Colonic mucosa (tissue), 4 donors: ENCODE measurements at places on chromosomes 5 and 9. TPM values are rescaled to one million over a fixed set of nuclear protein-coding genes. Genes with fewer than 3 reads are reported as not detected.

Gene FAM174A
- 16.4 TPM for total RNA-seq

Gene STKLD1
- 0.45 TPM for total RNA-seq

Gene CYSRT1
- not detected for total RNA-seq

Gene ABHD17B
- total RNA-seq = 20.6 TPM

- no peaks in the 10 kb centered on the region for H3K27me3 ChIP-seq
- DNase-seq = no peak
- no peak overlapping the region for H3K27ac ChIP-seq
- H3K4me1 ChIP-seq = no peaks in the 10 kb centered on the region
Measured at GRCh38 chr5:67416133-67416937, 219.7 kb upstream of the CD180 start.

Gene INSL6
- not detected for total RNA-seq

DNA sequence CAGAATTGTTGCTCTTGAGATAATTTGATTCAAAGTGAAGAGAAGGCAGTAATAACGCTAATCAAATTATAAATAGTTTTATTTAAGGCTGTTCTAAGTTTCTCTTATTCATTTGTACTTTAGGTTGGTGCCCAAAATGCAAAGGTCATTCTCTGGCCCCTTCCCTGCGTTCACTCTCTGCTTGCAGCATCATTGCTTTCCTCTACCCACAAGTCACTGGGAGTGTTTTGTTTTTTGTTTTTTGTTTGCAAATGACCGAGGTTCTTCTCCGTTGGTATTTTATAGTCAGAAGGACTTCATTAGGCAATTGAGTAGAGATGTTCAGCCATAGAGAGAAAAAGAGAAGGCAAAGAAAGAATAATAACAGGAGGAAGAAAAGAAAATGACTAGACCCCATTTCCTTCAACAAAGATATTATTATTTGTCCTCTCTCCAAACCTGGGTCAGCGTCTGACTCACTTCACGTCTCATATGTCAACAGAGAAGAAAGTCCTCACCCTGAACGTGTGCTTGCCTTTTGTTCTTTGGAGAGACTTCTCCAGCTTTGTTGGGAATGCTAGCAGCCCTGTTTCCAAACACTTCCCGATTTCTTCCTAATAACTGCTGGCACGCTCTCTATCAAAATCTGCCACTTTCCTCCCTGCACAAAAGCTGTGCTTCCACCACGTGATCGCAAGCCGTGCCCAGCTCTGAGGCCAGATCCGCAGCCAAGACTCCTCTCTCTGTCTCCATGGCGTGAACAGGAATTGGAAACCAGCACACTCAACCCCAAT is 119.8 kb downstream of the EBF1 start:
- H3K4me3 ChIP-seq = no peak overlapping the region
- no peaks in the 10 kb centered on the region for H3K27me3 ChIP-seq
- DNase-seq = no peak
- no peaks in the 10 kb centered on the region for H3K4me1 ChIP-seq
- H3K36me3 ChIP-seq = no peaks in the 10 kb centered on the region
- no peak overlapping the region for H3K27ac ChIP-seq

- DNase-seq = no peak
- H3K36me3 ChIP-seq = no peaks in the 10 kb centered on the region
- no peak overlapping the region for H3K27ac ChIP-seq
- no peak overlapping the region for H3K4me3 ChIP-seq
- no peaks in the 10 kb centered on the region for H3K4me1 ChIP-seq
- no peaks in the 10 kb centered on the region for H3K27me3 ChIP-seq
Measured at GRCh38 chr5:179262126-179262920, 82.9 kb downstream of the ADAMTS2 start.

DNA sequence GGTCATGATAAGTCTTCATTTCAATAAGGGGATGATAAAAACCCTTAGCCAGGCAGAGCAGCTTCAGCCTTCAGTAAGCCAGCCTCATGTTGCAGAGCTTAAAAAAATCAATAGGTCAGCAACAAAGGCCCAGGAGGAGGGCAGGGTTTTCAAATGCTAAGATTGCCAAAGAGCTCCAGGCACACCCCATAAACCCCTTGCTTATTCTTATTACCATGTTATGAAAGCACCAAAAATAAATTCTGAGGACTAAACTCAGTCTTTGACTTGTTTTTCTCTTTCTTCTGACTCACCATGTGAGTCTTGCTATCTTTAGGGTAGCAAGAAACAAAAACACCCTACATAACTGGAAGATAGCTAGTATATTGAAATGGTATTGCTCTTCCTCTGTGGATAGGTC is 317.1 kb downstream of the KCTD16 start:
- no peak overlapping the region for H3K4me3 ChIP-seq
- no peaks in the 10 kb centered on the region for H3K36me3 ChIP-seq
- no peaks in the 10 kb centered on the region for H3K27me3 ChIP-seq
- no peak for DNase-seq
- H3K4me1 ChIP-seq = no peaks in the 10 kb centered on the region

DNA sequence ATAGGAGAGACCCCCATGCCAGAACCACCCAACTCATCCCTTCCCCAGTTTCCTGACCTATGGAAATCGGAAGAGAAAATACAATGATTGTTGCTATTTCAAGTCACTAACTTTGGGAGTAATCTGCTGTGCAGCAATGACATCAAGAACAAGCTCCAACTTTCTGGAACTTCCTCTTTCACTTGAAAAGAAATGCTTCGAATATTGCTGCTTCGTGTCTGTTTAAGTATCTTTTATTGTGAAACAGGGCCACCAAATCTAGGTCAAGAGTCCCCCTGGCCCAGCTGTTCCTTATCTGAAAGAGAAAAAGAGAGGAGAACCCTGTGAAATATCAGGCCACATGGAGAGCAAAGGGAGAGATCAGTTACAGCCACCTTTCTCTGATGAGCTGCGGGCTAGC is 59.4 kb upstream of the DNAH5 start:
- DNase-seq = no peak
- no peaks in the 10 kb centered on the region for H3K36me3 ChIP-seq
- H3K4me1 ChIP-seq = no peaks in the 10 kb centered on the region
- no peak overlapping the region for H3K27ac ChIP-seq
- no peaks in the 10 kb centered on the region for H3K27me3 ChIP-seq
- no peak overlapping the region for H3K4me3 ChIP-seq

Gene CCDC180
- 0.67 TPM for total RNA-seq

- H3K36me3 ChIP-seq = no peaks in the 10 kb centered on the region
- H3K4me1 ChIP-seq = peaks cover 28% of the 10 kb centered on the region
- no peak for DNase-seq
Measured at GRCh38 chr9:127550282-127550681, 61.8 kb upstream of the STXBP1 start.

DNA sequence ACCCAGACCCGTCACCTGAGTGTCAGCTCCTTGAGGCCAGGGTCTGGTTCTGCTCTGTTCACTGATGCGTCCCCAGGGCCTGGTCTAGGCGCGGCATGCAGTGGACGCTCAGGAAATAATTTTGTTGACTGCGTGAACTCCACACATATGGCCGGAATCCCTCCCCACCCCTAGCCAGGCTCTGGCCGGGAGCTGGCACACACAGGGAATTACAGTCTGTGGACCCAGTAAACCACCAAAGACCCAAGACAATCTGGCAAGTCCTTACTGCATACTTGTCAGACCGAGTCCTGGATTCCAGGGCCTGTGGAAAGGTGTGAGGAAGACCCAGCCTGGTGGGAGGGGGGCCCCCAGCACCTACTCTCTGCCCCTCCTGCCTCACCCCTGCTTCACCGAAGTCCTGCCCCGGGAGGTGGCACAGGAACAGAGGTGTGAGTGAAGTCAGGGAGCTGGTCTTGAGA is 113.0 kb upstream of the IER5L start:
- no peaks in the 10 kb centered on the region for H3K4me1 ChIP-seq
- no peak for DNase-seq
- H3K36me3 ChIP-seq = no peaks in the 10 kb centered on the region
- H3K27ac ChIP-seq = no peak overlapping the region

- no peaks in the 10 kb centered on the region for H3K36me3 ChIP-seq
- no peak overlapping the region for H3K27ac ChIP-seq
- no peaks in the 10 kb centered on the region for H3K4me1 ChIP-seq
- no peak for DNase-seq
- no peak overlapping the region for H3K4me3 ChIP-seq
Measured at GRCh38 chr5:20832204-20833080, 844.4 kb upstream of the CDH18 start.

- H3K4me1 ChIP-seq = no peaks in the 10 kb centered on the region
- no peaks in the 10 kb centered on the region for H3K36me3 ChIP-seq
- no peaks in the 10 kb centered on the region for H3K27me3 ChIP-seq
- H3K27ac ChIP-seq = no peak overlapping the region
- no peak overlapping the region for H3K4me3 ChIP-seq
Measured at GRCh38 chr5:18764161-18764560, 1129.9 kb downstream of the TAF11L14 start.

DNA sequence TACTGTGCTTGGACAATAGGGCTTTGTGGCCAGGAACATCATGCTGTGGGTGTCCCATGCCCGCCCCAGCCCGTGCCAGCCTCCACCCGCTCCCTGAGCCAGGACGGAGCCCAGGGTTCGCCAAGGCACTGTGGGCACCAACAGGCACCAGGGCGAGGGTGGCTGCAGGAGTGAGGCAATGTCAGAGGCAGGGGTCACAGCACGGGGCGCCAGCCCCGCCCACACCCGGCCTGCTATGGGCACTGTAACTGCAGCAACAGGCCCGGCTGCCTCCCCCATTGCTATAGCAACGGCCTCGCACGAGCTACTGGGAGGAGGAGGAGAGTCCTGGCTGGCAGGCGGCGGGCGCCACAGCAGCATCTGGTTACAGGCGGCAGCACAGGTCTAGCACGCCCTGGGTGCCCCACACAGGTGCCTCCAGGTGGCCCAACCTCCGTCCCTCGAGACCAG is 2.5 kb downstream of the ABCA2 start:
- H3K4me1 ChIP-seq = peaks cover 30% of the 10 kb centered on the region
- no peak overlapping the region for H3K27ac ChIP-seq
- H3K4me3 ChIP-seq = no peak overlapping the region
- H3K27me3 ChIP-seq = no peaks in the 10 kb centered on the region
- DNase-seq = peak; percentile 59
- no peaks in the 10 kb centered on the region for H3K36me3 ChIP-seq

Gene CRAT
- 62.3 TPM for total RNA-seq

Gene SPATA31D4
- total RNA-seq = not detected

Gene MARCOL
- 0.27 TPM for total RNA-seq

Gene FOXD4L4
- not detected for total RNA-seq

Gene PCDHA11
- total RNA-seq = not detected

DNA sequence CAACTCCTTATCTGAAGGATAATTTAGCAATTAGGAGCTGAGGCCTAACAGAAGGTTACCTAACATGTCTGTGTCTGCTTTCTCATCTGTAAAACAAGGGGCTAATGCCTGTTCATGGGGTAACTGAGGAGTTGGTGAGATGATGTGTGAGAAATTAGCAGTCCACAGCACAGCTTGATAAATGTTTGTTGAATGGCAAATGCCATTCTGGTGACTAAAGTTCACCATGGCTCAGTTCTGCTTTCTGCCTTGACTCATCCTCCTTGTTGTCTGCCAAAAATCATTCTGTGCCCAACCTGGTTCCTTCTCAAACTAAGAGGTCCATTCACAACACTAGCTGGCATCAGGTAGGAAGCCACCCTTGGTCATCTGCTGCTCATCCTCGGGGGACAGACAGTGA is 552.0 kb upstream of the KLF4 start:
- H3K4me1 ChIP-seq = no peaks in the 10 kb centered on the region
- H3K27me3 ChIP-seq = no peaks in the 10 kb centered on the region
- no peak overlapping the region for H3K4me3 ChIP-seq
- DNase-seq = no peak
- no peaks in the 10 kb centered on the region for H3K36me3 ChIP-seq
- H3K27ac ChIP-seq = no peak overlapping the region

Gene ABCA2
- 47.5 TPM for total RNA-seq

Gene PSAT1
- 28.5 TPM for total RNA-seq

DNA sequence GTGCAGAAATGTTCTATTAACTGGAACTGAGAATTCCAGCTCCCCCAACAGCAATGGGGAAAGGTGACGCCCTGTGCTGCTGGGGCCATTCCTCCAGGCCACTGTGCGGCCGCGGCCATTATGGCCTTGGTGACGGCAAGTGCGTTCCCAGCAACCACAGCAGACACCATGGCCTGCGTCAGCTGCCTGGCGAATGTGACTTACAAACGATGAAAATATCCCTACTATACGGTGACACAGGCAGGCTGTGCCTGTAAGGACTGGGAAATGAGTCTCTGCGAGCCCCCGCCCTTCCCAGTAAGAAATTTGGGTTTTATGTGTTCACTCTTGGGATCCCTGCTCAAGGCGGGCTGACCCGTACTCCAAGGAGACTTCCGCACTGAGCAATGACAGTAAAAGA is 20.6 kb downstream of the CLPTM1L start:
- no peak overlapping the region for H3K4me3 ChIP-seq
- H3K27ac ChIP-seq = no peak overlapping the region
- no peaks in the 10 kb centered on the region for H3K4me1 ChIP-seq

- H3K4me1 ChIP-seq = no peaks in the 10 kb centered on the region
- no peak overlapping the region for H3K4me3 ChIP-seq
- no peak for DNase-seq
- H3K27me3 ChIP-seq = no peaks in the 10 kb centered on the region
Measured at GRCh38 chr5:60701321-60701968, 1.5 kb upstream of the DEPDC1B start.

DNA sequence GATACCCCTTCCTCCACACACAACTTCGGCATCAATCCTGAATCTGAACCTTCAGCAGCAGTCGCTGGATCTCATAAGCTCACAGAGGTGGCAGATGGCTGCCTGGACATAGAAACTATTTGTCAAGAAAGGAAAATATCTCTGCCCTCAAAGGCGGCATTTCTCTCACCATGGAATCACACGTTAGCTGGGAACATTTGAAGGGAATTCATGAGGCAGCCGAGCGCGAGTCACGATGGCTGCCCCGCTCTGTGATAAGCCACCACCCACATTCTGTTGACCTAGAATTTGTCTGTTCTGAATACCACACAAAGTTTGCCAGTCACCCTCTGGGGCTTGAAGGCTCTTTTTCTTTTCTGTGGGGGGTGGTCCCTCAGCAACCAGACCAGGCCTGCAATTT is 157.9 kb downstream of the FSTL4 start:
- H3K4me3 ChIP-seq = no peak overlapping the region
- H3K27me3 ChIP-seq = no peaks in the 10 kb centered on the region

GRCh38 chr5:134095887-134096589 is 18.4 kb upstream of the TCF7 start:
- DNase-seq = no peak
- no peak overlapping the region for H3K27ac ChIP-seq
- peaks cover 9% of the 10 kb centered on the region for H3K4me1 ChIP-seq
- H3K4me3 ChIP-seq = no peak overlapping the region
- no peaks in the 10 kb centered on the region for H3K27me3 ChIP-seq

- no peak overlapping the region for H3K27ac ChIP-seq
- DNase-seq = no peak
- no peaks in the 10 kb centered on the region for H3K27me3 ChIP-seq
- H3K4me1 ChIP-seq = no peaks in the 10 kb centered on the region
Measured at GRCh38 chr9:81470864-81471263, 218.5 kb downstream of the TLE1 start.

- no peaks in the 10 kb centered on the region for H3K27me3 ChIP-seq
- no peak overlapping the region for H3K4me3 ChIP-seq
- no peak overlapping the region for H3K27ac ChIP-seq
- DNase-seq = no peak
Measured at GRCh38 chr5:161344234-161344633, 202.3 kb downstream of the GABRB2 start.
